ENCODE measurements at places on chromosomes 3 and 15.
A peak's percentile ranks its signal among the peaks of the same experiment; 100 is the strongest.

DNA sequence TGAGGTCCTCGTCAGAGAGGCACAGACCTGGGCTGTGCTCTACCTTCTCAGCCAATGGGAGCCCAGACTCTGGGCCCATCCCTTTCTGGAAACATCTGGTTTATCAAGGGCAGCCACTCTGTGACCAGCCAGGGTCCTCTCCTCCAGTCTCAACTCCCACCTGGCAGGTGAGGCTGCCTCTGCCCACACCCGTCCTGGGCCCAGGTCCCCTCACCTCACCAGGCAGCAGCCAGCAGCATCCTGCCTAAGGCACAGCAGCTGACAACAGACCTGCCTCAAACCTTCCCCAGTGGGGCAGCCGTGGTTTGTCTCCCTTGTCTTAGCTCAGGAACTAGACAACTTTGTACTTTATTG, 8.7 kb upstream of the VIPR1 start:
- peak; percentile 13 for DNase-seq

DNA sequence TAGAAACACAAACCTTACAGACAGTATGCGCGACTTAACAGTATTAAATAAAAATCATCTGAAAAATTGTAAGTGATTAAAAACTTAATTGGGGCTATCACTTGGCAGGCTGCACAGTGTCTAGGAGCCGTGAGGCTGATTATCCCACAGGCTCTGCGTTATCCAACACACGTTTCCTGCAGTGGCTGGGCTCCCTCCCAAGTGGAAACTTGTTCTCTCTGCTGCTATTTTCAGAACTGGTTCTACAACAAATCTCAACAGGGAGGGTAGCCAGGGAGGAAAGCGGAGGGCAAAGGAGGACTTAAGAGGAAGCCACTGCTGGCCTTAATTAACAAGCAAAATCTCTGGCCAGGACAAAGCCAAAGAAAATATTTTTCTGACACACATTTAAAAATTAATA, 555.2 kb downstream of the MAGI1 start:
- no peak for DNase-seq

GRCh38 chr15:70416829-70417228, 319.1 kb upstream of the TLE3 start:
- DNase-seq, result no peak

GRCh38 chr3:54133196-54133595, 10.8 kb downstream of the CACNA2D3 start:
- no peak for DNase-seq

DNA sequence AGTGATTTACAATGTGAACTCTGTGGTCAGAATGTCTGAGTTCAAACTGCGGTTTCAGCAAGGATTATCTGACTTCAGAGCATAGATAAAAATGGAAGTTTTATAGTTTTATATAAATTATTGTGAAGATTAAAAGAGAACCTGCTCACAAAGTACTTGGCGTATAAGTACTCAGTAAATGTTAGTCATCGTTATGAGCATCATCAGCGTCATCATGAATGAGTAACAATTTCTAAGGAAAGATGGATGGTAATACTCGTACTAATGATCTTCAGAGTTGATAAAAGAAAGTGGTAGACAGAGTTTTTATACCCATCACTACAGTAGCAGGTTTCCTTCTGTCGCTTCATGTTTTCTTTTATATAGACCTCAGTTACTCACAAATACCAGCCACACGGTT, 341.8 kb downstream of the RAP2B start:
- DNase-seq, result no peak

DNA sequence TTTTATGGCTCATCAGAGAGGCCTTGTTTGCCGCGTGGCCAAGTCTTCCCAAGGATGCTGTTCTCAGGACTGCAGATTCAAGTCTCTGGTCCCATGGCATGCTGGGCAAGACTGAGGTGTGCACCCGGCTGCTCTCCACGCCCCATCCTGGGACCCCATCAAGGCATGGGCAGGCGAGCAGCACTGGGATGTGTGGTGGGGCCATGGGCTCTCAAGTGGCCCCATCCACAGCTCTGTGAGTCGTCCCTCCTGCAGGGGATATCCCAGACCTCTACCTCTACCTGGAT, 13.1 kb upstream of the GP9 start:
- no peak for DNase-seq

DNA sequence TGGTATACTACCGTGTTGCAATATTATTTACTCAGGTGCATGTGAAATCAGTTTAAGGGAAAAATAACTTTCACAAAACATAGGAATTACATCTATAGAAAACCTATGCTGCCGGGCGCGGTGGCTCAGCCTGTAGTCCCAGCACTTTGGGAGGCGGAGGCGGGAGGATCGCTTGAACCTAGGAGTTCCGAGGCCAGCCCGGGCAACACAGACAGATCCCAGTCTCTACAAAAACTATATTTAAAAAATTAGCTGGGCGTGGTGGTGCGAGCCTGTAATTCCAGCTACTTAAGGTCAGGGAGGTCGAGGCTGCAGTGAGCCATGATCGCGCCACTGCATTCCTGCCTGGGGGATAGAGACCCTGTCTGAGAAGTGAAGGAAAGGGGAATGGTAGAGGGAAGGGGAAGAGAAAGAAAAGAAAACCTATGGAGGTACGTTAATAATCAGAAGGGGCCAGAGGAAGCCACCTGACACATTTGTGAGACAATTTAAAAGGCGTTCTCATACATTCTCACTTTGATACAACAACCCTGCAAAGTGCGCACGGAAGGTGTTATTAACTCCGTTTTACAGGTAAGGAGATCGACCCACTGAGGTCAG, 456 bp upstream of the TMEM62 start:
- no peak for DNase-seq

- no peak for DNase-seq
These were observed 16.8 kb downstream of the MYO5C start for GRCh38 chr15:52278636-52279367.

DNA sequence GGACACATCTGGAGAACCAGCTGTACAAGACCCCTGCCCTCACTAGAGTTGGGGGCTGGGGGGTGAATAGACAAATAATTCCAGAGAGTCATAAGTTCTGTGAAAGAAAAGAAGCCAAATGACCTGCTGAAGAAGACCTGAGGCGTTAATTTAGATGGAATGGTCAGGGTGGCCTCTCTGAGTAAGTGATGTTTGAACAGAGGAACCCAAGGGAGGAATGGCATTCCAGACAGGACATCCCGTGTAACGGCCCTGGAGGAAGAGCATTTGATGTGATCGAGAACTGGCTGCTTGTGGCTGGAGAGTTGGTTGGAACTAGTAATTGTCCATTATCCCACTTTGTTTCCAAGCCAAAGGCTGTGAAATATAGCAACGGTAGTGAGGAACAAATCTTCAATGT, 1.7 kb downstream of the NR2C2 start:
- no peak for DNase-seq

- peak; percentile 83 for DNase-seq
These were observed 53.2 kb downstream of the LHFPL4 start for GRCh38 chr3:9500108-9501050.

- no peak for DNase-seq
These were observed 14.4 kb downstream of the DAG1 start for GRCh38 chr3:49484471-49484870.

DNA sequence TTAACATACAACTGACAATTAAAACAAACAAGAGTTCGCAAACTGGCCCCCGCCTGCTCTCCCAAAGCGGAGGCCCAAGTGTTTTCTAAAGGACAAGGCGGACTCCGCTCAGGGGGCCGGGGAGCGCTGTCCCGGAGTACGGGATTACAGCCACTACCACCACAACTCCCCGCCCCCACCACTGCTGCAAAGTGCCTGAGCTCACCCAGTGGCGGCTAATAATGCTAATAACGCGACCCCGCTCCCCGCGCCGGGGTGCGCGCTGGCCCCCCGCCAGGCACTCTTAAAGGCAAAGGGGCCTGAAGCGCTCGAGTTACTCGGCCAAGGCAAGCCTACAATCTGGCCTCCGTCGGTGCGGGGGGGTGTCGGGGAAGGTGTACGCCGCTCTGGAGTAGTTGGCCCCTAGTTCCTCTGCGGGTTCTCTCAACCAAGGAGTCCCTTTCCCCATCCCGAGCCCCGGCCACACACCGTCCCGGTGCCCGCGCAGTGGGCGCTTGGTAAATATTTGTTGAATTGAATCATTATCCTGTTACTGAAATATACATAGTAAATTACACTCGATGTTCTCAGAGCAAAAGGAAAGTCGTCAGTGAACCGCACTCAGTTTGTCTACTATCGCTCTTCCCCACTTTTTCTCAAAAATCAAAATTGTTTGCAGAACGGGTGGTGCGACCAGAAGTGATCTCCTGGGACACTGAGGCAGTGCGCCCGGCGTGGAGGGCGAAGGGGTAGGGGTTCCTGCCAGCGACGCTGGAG, 827 bp downstream of the WNT5A start:
- no peak for DNase-seq

DNA sequence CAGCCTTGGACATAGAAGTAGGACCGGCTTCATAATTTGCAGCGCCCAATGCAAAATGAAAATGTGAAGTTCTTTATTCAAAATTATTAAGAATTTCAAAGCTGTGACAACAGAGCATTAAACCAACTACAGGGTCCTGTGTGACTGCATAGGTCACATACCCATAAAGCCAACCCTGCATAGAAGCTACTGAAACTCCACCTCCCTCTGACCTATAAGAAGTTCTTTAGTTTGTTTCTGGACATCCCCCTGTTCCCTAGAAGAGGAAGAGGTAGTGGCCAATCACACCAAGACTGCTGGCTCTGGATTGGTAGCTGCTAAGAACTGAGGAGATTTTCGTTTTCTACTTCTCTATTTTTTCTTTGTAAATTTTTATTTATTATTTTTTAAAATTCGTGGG, 9.0 kb upstream of the SELENOT start:
- DNase-seq, result no peak

DNA sequence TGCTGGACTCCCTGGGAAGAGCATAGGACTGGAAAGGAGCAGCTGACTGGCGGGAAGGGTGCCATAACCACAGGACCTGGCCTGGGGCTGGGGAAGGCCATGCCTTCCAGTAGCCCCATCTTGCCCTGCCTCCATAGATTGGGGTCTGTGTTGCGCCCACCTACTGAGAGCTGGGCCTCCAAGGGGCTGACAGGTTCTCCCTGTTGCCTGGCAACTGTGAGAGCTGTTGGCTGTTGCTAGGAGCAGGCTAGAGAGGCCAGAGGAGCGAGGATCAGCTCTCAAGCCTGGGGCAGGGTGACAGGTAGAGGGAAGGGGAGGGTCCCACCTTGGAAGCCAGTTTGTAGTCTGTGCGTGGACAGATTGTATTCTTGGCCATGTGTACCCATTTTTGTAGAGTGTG, 2.8 kb upstream of the GNAI2 start:
- no peak for DNase-seq

GRCh38 chr3:100966049-100966491, 27.2 kb downstream of the ABI3BP start:
- DNase-seq, result no peak

DNA sequence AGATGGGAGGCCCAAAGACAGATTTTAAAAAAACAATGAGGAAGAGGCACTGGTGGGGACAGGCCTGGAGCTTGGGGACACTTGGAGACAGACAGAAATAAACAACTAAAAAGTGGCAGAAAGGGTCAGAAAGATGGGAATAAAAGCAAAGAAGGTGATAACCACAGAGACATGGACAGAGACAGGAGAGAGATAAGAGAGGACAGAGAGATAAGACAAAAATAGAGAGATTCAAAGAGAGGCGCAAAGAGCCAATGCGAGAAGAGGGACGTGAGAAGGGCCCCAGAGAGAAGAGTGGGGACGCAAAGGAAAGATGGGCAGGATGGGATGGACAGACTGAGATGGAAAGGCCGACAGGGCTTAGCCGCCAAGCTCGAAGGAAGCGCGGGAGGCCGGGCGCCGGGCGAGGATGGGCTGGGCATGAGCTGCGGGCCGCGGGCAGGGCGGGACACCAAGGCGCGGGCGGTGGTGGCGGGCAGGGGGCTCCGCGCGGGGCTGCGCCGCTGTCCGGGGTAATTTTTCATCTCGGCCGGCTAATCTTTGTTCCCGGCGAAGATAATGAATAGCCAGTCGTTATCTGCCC, 3.1 kb upstream of the GATA2 start:
- no peak for DNase-seq

GRCh38 chr3:170062769-170063168, 25.0 kb downstream of the GPR160 start:
- DNase-seq, result no peak

DNA sequence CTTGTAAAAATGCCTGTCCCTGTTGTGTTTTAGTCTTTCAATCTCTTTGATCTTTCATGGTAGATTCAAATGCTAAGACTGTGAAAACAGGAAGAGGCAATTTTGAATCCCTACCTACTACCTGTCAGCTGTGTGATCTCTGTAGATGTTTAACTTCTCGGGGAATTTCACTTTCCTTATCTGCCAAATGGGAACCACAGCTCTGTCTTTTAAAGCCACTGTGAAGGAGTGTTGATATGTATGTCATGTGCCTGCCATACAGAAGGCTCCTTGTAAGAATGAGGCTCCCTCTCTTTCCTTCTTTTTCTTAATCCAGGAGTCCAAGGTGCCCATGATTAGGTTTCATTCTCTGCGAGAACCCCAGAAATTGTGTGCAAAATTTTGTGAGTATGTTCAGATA, 139.6 kb upstream of the ADAMTS9 start:
- DNase-seq, result no peak

- peak; percentile 71 for DNase-seq
These were observed 27.0 kb upstream of the POLG start for GRCh38 chr15:89361451-89362202.

Measured in stimulated activated CD4-positive, alpha-beta T cell treated with anti-CD3 and anti-CD28 coated beads, Interleukin-2, amount 100 ng/mL, for 24 hours (primary cell).